Naive B cell (primary cell): ENCODE measurements at places on chromosomes 16 and 17.
A peak's percentile ranks its signal among the peaks of the same experiment; 100 is the strongest.

DNA sequence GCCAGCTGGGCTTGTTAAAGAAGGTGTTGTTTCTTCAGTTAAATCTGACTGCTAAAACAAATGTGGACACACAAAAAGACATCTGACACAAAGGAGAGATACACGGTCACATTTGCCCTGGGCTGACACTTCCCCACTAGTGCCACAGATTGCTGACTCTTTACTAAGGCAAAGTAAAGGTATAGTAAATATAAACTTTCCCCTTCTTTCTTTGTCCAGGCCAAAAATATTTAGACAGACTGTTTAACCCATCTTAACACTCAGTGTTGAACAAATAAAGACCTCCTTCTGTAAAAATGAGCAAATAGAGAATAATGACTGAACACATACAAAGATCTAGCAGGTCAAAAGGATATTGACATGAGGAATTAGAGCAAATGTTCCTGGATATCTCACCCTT, 58.4 kb downstream of the SCNN1G start:
- no peak for DNase-seq

- no peak for DNase-seq
Observed at GRCh38 chr17:57313097-57313835, 56.9 kb downstream of the MSI2 start.

- DNase-seq, result no peak
Observed at GRCh38 chr17:17207998-17208397, 1.9 kb upstream of the PLD6 start.

DNA sequence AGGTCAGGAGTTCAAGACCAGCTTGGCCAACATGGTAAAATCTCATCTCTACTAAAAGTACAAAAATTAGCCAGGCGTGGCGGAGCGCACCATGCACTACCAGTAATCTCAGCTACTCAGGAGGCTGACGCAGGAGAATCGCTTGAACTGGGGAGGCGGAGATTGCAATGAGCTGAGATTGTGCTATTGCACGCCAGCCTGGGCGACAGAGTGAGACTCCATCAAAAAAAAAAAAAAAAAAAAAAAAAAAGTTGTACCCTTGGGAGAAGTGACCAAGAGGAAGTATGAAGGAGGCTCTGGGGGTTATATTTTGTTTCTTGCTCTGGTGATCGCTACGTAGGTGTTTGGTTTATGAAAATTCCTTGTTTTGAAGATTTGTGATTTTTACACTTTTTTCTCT, 66.3 kb downstream of the LITAF start:
- DNase-seq, result peak; percentile 32

- no peak for DNase-seq
Observed at GRCh38 chr16:87404764-87405625, 12.9 kb downstream of the MAP1LC3B start.
